HEK293T (cell line): ENCODE measurements at places on chromosomes 2 and 18.

- DNase-seq, result no peak
These were observed 42.5 kb downstream of the ZNF519 start for GRCh38 chr18:14089781-14090180.

DNA sequence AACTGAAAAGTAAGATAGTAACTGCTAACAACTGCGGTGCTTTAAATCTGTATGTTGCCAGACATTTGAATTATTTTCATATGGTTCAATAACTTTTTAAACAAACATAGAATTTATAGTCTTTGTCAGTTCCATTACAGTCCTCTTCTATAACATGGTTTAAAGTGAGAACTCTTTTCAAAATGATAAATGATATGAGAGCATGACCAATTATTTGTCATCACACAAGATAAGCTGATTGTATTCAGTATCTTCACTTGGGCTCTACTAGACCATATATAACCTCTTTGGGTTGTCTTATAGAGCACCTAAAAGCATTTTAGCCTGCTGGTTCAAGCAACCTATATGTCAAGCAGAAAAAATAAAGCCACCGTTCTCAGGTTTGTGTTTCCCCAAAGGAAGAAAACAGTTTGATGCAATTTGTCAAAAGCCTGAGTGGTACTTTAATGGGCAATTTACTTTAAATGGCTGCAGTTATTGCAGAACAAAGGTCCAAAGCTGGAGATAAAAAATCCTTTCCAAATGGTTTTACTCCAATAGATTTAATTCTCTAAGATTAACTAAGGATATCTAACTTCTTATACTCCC, 298.4 kb downstream of the FSIP2 start:
- no peak for DNase-seq

- no peak for DNase-seq
These were observed 27.4 kb upstream of the MBOAT2 start for GRCh38 chr2:9030841-9031240.

GRCh38 chr2:240450532-240451107, 15.2 kb downstream of the GPC1 start:
- no peak for DNase-seq

DNA sequence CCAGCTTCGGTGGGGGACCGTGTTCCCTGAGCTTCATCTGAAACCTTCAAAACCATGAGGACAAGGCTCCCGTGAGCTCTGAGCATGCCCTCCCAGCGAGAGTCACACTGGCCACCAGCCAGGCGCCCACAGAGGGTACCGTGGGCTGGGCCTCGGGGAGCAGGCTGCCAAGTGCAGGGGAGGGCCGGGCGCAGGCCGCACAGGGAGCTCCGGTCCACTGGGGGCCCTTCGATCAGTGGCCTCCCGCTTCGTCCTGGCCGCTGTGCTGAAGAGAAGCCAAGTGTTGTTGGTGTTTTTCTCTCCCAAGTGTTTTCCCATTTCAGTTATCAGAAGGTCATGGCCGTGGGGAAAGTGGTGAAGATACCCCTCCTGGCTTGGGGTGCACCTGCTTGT, 144.4 kb downstream of the PTGR3 start:
- DNase-seq, result no peak

- no peak for DNase-seq
These were observed 78.1 kb downstream of the SPHKAP start for GRCh38 chr2:228103379-228103778.

DNA sequence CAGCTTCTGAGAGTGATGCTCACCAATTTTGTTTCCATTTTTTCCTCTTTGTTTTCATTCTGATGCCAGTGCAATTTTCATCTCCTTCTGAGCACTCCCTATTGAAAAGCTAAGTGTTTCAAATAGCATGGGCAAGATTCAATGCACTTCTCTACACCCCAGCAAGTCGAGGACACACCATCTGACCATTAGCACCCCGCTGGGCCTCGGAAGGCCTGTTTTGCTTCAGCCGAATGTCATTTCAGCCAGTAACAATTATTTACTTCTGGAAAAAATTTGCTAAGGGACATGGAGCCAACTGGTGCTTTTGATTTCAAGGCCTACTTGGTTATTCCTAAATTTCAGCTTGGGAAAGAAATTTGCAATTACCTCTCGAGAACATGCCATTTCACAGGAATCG, 392.4 kb downstream of the RNF144A start:
- DNase-seq, result no peak

DNA sequence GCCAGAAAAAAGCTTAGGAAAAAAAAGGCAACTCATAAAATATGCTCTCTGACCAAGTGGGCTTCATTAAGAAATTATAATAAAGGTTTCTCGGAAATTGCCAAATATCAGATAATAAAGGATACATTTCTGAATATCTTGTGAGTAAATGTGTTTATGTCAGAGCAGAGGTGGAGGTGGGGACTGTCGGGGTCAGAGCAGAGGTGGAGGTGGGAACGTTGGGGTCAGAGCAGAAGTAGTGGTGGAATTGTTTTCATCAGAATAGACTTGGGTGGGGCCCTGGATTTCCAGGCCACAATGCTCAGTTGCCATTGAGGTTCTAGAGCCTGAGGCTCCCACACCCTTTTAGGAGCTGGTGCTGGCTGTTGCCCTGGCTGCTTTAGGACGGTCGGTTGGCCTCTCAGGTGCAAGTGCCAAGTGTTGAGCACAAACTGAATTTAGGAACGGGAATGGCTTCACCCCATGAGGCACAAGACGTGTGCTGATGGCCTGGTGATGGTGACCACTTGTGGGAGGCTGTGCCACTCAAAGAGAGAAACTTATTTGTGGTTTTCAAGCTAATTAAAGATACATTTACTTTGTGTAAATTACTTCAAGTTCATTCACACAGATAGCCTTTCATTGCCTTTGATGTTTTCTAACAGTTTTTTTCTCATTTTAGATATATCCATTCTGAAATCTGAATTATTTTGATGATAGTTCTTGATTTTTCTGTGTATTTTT, 131.5 kb downstream of the ATP9B start:
- DNase-seq, result peak; percentile 8

GRCh38 chr2:142321706-142322280, 191.0 kb upstream of the LRP1B start:
- no peak for DNase-seq

- no peak for DNase-seq
These were observed 3.6 kb upstream of the IL1A start for GRCh38 chr2:112787729-112788393.

DNA sequence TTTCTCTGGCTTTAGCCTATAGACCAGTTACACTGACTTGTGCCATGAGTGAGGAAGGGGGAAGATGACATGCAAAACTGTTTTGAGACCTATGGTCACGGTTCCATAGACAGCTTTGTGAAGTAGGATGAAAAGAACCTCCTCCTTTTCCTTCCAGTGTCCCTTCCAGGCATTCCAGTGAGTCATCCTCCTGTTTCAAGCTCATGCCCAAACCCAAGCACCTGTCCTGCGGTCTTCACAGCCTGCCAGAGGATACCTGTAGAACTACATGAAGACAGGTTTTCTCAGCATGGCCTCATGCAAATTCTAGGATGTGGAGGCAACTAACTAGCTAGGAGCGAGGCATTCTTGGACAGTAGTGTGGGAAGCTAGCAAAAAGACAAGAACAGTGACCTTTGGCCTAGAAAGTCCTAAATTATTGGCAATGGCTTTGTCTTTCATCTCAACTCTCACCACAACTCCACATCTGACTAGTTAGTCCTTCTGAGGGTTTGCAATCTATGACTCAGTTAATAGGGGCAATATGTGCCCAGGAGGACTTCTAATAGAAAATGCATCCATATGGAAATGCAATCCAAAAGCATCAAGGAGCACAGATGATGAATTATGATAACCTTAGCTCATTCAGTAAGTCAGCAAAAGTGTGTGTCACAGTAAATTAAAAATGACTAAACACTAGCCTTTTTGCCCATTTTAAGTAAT, 154.7 kb downstream of the RBM43 start:
- no peak for DNase-seq

DNA sequence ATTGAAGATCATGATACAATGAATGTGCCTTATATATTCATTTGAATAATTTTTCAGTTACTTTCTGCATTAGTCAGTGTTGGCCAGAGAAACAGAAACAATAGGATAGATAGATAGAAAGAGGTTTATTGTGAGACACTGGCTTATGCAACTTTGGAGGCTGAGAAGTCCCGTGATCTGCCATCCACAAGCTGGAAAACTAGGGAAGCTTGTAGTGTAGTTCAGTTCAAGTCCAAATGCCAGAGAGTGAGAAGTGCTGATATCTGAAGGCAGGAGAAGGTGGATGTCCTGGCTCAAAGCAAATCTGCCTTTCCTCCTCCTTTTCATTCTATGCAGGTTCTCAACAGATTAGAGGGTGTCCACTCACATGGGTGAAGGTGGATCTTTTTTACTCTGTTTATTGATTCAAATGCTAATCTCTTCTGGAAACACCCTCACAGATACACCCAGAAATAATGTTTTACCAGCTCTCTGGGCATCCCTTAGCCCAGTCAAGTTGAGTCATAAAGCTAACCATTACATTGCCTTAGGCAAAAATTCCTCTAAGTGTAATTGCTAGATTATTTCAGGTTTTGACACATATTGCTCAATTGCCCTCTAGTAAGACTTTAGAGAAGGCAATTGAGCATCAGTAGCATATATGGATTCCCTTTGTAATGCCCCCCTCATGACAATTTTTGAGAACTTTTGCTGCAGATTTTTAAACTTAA, 341.4 kb downstream of the LPIN1 start:
- no peak for DNase-seq

GRCh38 chr18:70335892-70336726, 47.3 kb downstream of the SOCS6 start:
- no peak for DNase-seq

DNA sequence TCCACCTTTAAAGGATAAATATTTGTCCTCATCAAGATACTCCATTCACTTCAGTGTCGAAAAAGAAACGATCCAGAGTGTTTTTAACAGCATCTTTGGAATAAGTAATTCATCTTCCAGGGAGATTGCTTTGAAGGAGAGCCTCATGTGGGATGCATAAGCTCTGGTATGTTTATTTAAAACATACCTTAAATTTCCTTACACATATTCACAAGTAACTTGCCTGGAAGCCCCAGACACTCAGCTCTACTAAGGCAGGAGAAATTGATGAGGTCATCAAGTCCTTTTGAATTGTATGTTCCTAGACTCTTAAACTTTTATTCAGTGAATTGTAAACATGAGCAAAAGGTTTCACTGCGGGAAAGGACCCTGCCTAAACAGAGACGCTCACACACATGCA, 103.0 kb downstream of the CDK15 start:
- no peak for DNase-seq

DNA sequence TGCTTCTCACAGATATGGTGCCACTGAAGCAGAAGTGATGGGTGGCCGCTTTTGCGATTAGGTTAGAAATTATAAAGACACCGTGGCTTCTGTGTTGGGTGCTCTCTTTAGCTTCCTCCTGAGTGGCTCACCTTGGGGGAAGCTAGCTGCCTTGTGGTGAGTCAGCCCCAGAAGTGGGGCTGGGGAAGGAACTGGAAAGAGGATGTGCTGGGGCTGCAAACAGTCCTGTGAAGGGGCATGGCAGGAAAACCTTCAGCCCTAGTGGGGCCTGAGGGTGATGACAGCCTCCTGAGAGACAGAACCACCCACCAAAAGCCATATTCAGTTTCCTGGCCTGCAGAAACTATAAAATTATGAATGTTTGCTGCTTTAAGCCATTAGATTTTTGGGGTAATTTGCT, 8.9 kb upstream of the ASB18 start:
- no peak for DNase-seq
